Motor neuron (in vitro differentiated cells): ENCODE measurements at places on chromosomes 3 and 15.

DNA sequence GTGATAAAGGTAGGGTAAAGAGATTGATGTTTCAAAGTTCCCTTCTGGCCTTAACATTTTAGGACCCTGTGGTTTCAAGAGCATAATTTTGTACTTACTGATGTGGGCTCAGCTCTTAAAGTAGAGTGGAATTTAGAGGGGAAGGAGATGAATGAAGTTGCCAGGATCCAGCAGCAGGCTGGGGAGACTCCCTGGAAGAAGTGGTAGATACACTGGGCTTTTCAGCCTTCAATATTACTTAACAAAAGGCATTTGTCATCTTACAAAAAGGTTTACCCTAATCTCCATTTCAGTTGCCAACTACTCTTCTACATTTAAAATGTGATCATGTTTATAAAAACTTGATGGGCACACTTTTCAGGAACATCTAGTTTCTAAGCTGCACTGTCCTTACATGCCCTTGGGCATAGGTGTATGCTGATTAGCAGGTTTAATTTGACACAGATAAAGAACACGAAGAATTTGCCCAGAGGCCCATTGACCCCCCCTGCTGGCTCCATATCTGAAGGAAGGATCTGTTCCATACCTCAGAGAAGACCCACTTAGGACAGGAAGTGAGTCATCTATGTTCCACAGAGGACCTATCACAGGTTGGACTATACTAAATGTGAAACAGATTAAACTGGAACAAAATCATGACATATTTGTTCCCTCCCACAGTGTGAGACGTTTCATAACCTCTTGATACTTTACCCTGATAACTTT is 93.0 kb upstream of the LPP start:
- peak; percentile 62 for ATAC-seq

DNA sequence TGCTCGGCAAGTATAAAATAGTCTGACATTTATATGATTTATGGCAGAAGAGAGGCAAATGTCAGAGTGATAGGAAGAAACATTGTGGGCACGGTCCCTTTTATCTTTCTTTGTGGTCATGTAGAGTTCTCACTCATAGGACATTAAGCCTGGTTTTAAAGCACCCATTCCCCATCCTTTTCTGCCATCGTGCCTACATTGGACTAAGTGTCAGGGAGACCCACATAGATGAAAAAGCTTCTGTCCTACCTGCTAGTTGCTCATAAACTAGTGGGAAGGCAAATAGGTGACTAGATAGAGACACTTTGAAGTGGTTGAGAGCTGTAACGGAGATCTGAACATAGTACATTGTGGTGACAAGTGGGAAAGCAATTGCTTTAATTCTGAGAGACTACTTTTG is 155.7 kb downstream of the B3GALNT1 start:
- ATAC-seq: no peak

DNA sequence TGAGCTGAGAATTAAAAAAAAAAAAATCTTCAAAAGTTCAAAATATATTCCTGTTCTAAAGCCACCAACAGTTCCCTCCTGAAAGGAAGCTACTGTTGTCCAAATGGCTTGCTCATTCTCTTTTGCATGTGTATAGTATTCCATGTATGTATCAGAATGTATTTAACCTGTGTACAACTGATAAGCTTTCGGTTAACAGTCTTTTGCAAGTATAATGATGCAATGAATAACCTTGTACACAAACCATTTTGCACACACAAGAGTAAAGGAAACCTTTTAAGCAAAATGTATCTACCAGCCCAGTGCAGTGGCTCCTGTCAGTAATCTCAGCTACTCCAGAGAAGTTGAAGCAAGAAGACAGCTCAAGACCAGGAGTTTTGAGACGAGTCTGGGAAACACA is 32.6 kb downstream of the TOPBP1 start:
- no peak for ATAC-seq

GRCh38 chr3:176587089-176587488 is 610.2 kb downstream of the TBL1XR1 start:
- no peak for ATAC-seq

DNA sequence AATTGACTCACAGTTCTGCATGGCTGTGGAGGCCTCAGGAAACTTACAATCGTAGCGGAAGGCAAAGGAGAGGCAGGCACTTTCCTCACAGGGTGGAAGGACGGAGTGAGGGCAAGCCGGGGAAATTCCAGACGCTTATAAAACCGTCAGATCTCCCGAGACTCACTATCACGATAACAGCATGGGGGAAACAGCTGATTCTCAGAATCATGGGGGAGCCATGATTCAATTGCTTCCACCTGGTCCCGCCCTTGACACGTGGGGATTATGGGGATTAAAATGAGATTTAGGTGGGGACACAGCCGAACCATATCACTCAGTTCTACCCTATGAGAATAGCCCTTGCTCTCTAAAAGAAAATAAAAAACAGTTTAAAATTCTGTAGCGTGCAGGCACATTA is 13.4 kb upstream of the SYNPR start:
- ATAC-seq: no peak
